ENCODE measurements at places on chromosomes 12 and 14. TPM values are rescaled to one million over a fixed set of nuclear protein-coding genes. Genes with fewer than 3 reads are reported as not detected.

Gene GPHN
- 35.4 TPM for total RNA-seq

Gene TAS2R42
- not detected for total RNA-seq

- no peak for DNase-seq
These were observed 34.1 kb downstream of the SENP1 start for GRCh38 chr12:48071808-48072207.

- DNase-seq = no peak
These were observed 104.6 kb upstream of the PWP1 start for GRCh38 chr12:107580750-107581618.

- no peak for DNase-seq
These were observed 51.6 kb downstream of the MVK start for GRCh38 chr12:109625131-109625559.

DNA sequence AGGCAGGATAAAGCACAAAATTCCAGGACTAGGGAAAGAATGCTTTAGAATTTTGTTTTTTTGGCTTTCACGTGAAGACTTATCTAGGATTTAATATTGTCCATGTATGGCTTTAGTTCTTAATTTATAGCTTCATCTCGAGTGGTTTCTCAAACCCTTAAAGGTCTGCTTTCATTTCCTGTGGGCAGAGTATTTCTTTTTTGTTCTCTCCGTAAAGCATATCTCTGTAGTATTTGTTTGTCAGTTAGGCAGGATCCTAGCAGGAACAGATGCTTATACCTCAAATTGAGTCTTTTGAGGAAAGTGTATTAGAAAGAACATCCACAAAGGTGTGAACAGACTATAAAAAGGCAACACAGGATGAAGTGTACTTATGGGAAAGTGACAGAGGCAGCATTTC, 697.1 kb upstream of the SEL1L start:
- DNase-seq = no peak

DNA sequence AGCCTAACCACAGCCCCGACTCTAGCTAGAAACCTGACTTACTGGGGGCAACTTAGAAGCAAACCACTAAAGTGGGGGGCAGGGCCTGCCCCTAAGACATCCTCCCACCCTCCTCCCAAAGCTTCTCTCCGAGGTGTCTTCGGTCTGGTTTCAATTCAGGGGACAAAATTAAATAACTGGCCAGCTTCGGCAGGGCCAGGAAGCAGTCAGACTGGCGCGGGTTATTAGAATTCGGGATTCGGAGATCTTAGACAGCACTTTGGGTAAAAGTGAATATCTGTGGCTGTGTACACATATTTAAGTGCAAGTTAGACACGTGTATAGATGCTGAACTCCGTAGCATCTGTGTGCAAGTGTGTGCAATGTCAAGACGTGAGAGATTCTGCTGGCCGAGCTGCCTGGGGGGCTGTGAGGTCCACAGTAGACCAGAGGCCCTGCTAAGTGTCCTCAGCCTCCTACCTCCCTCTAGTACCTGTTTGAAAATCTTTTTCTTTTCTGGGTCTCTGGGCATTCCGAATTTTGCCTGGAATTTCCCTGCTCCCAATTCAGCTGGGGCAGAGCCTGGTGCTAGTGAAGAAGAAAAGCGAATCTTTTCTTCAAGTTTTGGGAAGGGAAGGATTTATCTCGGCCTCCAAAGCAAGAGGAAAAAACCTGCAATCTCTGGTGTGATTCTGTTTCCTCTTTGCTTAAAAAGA, 4.0 kb upstream of the HOXC10 start:
- no peak for DNase-seq

DNA sequence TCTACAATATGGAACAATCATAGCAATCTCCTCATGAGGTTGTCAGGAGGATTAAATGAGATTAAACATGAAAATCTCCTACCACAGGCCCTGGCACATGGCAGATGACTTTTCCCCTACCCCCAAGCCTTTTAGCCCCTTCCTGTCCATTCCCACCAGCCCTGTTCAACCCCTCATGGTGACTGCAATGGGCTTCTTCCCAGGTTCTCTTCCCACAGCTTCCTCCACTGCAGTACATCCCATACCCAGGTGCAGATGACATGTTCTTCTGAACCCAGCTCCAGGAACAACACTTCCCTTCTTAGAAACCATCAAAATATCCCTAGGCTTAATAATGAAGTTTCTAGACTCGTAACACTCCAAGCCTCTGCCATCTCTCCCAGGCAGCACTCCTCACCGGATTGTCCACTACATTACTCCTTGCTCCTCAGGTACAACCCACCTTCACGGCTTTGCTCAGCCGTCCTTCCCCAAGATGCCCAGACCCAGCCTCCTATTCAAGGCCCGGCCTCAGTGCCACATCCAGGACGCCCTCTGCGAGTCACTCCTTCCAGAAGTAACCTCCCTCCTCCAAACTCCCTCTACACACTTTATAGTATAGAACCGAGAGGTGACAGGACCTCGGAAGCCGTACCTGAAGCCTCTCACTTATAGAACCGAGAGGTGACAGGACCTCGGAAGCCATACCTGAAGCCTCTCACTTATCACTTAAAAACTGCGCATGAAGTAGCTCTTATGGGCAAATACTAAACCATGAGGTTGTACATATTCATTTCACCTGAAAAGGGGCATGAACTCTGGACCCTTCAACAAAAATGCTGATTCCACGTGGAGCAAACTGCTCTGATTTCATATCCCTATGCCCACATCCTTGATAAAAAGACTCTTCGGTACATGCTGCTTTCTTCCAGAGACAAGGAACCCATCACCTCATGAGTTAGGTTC, 1.5 kb downstream of the CRACR2A start:
- DNase-seq = no peak

DNA sequence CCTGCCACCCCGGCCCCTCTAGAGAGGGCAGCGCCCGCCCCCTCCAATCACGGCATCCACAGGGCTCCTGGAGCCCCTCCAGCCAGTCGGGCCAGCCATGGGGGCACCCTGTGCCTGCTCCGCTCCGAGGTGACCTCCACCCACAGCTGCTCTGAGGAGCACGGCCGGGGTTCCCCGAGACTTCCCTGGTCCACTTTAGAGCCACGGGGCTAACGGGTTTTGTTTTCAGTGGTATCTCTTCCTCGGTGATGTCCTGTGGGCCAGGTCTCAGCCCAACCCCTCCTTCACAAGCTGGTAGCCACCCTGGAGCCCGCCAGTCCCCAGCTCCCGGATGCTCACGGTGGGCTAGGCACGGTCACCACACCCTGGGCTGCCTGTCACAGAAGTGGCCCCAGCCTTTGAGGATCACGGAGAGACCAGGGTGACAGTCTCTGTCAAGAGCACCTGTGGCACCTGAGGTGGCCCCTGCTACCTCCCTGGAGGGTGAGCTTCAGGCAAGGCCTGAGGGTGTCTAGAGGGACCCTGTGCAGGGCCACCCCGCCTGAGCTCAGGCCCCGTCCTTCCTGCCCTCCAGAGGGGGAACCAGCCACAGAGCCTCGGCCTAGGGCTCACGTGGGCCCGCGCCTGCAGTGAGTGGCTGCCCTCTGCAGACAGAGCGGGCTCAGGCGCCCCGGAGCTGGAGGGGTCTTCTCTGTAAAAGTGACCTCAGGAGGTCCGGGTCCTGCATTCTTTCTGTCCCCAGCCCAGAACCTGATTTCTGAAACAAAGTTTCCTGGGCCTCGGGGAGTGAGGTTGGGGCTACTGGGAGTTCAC, 146.0 kb upstream of the C14orf180 start:
- DNase-seq = no peak

- no peak for DNase-seq
These were observed 8.9 kb downstream of the IKZF4 start for GRCh38 chr12:56029666-56030293.

- no peak for DNase-seq
These were observed 343.2 kb downstream of the PDZRN4 start for GRCh38 chr12:41531147-41531829.

Data from kidney (tissue), 22 donors.